ENCODE measurements at places on chromosomes 3 and 15.

GRCh38 chr3:82044930-82045705, 283.7 kb upstream of the GBE1 start:
- DNase-seq: no peak
- H3K4me3 ChIP-seq: no peak overlapping the region
- no peaks in the 10 kb centered on the region for H3K36me3 ChIP-seq
- H3K27ac ChIP-seq: no peak overlapping the region
- no peaks in the 10 kb centered on the region for H3K27me3 ChIP-seq

DNA sequence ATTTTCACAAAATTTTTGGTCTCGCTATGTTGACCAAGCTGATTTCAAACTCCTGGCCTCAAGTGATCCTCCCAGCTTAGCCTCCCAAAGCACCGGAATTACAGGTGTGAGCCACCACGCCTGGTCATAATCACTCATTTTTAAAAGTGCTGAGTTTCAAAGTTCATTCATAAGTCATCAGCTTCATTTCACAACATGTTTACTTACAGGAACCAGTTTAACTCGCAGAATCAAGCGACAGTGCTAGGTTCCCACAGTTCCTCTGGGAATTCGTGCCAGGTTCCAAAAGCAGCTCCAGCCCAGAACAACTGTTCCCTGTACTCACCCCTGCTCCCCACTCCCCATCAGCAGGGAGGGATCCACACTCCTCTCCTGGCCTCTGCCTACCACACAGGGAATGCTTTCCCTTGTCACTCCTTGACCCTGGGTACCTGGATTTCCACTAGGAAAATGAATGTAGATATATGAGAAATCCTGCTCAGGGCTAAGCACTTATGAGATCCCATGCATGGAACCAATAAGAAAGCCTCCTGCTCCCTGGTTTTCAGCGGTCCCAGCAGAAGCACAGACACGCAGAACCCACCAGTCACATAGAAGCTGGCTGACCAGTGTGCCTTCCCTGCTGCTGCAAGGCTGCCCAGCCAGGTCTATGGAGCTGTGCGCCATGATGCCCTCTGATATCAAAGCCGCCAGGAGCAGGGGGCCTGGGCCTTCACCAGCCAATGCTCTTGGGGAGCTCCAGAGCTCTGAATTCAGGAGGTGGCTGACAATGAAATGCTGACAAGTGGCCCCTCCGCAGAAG, 72.3 kb downstream of the ITGB5 start:
- no peaks in the 10 kb centered on the region for H3K36me3 ChIP-seq
- peaks cover 6% of the 10 kb centered on the region for H3K27me3 ChIP-seq
- H3K27ac ChIP-seq: no peak overlapping the region
- no peaks in the 10 kb centered on the region for H3K4me1 ChIP-seq
- no peak overlapping the region for H3K4me3 ChIP-seq

DNA sequence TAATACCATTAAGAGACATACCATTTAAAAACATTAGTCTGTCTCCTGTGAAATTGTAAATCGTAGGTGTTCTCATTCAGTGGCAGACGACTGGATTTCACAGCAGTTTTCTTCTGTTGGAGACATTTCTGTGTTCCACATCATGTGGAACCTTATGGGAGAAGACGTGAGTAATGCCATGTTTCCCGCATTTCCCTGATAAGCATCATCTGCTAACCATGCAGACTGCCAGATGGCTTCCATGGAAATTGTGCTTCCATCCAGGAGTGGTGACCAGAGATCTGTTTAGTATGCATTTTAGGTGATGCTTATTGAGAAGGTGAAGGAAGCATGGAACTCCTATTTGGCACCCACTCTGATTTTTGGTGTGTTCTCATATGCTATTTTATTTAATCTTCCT, 28.4 kb upstream of the ST3GAL6 start:
- no peak for DNase-seq
- peaks cover 15% of the 10 kb centered on the region for H3K4me1 ChIP-seq
- no peaks in the 10 kb centered on the region for H3K36me3 ChIP-seq

- DNase-seq: no peak
- H3K4me1 ChIP-seq: no peaks in the 10 kb centered on the region
- H3K27ac ChIP-seq: no peak overlapping the region
- H3K27me3 ChIP-seq: no peaks in the 10 kb centered on the region
- H3K4me3 ChIP-seq: no peak overlapping the region
Measured at GRCh38 chr15:99212406-99212805, 37.0 kb downstream of the TTC23 start.

DNA sequence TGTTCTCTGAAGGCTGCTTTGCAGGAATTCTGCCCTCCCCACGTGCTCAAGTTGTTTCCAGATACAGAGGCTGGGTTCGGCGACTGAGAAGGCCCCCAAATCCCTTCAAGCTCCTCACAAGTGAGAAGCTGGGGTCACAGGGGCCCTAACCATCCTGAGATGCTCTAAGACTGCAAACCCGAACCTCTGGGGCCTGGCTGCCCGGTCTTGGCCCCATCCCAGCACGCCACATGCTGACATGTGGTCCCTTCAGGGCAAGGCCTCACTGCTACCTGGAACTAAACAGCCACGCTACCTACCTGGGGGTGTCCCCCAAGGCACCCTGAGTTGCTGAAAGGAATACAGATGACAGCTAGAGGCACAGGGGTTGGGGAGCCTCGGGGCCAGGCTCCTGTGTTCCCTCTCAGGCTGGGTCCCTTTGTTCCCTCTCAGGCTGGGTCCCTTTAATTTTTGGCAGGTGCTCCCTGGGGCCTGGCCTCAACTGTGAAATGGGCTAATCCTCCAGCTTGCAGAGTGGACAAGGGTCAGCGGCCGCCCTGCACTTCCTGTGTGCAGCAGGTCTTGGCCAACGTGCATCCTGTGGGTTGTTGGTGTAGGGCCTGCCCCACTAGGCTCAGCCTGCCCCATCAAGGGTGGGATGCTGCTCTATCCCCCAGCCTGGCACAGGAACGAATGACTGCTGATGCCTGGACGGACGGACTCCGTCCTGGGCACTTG, 32.5 kb downstream of the KLHL25 start:
- H3K27me3 ChIP-seq: no peaks in the 10 kb centered on the region
- H3K4me3 ChIP-seq: no peak overlapping the region
- H3K4me1 ChIP-seq: no peaks in the 10 kb centered on the region
- no peaks in the 10 kb centered on the region for H3K36me3 ChIP-seq
- H3K27ac ChIP-seq: no peak overlapping the region

- no peaks in the 10 kb centered on the region for H3K36me3 ChIP-seq
- no peaks in the 10 kb centered on the region for H3K27me3 ChIP-seq
- peaks cover 3% of the 10 kb centered on the region for H3K4me1 ChIP-seq
- H3K27ac ChIP-seq: no peak overlapping the region
- DNase-seq: no peak
Measured at GRCh38 chr3:37535526-37536432, 325.9 kb upstream of the CTDSPL start.

- H3K4me3 ChIP-seq: peak overlapping the region; percentile 52
- no peak for DNase-seq
- peaks cover 12% of the 10 kb centered on the region for H3K36me3 ChIP-seq
- peaks cover 35% of the 10 kb centered on the region for H3K4me1 ChIP-seq
- no peak overlapping the region for H3K27ac ChIP-seq
- H3K27me3 ChIP-seq: peaks cover 3% of the 10 kb centered on the region
Measured at GRCh38 chr3:38421679-38422336, 31.9 kb upstream of the ACVR2B start.

DNA sequence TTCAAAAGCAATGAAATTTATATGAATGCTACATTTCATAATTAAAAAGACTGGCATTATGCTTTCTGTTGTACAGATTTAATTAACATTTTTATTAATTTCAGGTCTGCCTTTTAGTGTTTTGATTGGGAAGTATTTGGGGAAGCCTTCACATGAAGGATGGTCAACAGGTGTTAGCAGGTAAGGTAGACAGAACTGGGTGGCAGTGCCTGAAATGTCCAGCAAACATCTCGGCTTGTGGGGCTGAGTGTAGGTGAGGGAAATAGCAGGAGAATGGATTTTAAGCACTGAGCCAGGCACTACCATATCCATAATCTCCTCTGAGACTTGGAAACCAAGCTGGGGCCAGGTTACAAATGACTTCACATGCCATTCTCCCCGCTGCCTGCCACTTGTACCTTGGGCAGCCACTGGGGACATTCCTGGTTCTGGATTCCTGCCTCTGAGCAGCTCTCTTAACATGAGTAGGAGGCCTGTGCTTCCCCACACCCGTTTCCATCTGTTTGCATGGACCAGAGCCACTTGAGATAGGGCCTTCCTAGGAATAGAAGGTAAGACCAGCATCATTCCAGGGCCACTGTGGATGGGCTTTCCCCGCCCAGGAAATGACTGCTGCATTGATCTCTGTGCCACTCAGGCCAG, 125.9 kb upstream of the HES1 start:
- peaks cover 54% of the 10 kb centered on the region for H3K27me3 ChIP-seq
- no peak for DNase-seq
- no peak overlapping the region for H3K27ac ChIP-seq
- no peak overlapping the region for H3K4me3 ChIP-seq
- H3K36me3 ChIP-seq: no peaks in the 10 kb centered on the region

- DNase-seq: no peak
- no peak overlapping the region for H3K4me3 ChIP-seq
- H3K27ac ChIP-seq: no peak overlapping the region
- H3K36me3 ChIP-seq: no peaks in the 10 kb centered on the region
- no peaks in the 10 kb centered on the region for H3K27me3 ChIP-seq
- no peaks in the 10 kb centered on the region for H3K4me1 ChIP-seq
Measured at GRCh38 chr3:8256441-8257071, 245.1 kb upstream of the LMCD1 start.

GRCh38 chr3:126524429-126524988, 554 bp downstream of the CHST13 start:
- H3K4me1 ChIP-seq: no peaks in the 10 kb centered on the region
- no peaks in the 10 kb centered on the region for H3K36me3 ChIP-seq
- H3K27ac ChIP-seq: no peak overlapping the region
- no peak for DNase-seq

GRCh38 chr15:99961011-99961441, 227.8 kb upstream of the LYSMD4 start:
- DNase-seq: no peak
- no peaks in the 10 kb centered on the region for H3K36me3 ChIP-seq
- H3K4me3 ChIP-seq: no peak overlapping the region
- H3K27ac ChIP-seq: no peak overlapping the region

GRCh38 chr3:132867956-132868355, 145.7 kb upstream of the NPHP3 start:
- DNase-seq: no peak
- peaks cover 7% of the 10 kb centered on the region for H3K27me3 ChIP-seq
- no peak overlapping the region for H3K4me3 ChIP-seq
- H3K27ac ChIP-seq: no peak overlapping the region

DNA sequence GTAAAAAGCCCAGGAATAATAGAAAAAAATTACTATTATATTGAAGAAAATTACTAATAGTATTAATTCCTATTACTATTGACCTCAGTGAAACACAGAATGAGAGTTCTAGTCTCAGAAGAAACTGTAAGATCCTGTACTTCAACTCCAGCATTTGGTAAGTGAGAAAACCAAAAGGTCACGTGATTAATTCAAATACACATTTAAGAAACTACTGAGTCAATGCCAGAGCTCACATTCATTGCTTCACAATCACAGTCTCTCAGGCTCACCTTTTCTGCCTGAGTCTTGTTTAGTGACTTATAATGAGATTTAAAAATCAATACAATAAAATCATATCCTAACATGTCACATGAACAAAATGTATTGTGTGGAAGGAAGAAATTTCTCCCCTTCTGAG, 556.1 kb downstream of the FGF12 start:
- H3K4me3 ChIP-seq: no peak overlapping the region
- no peak for DNase-seq
- H3K27me3 ChIP-seq: no peaks in the 10 kb centered on the region
- H3K36me3 ChIP-seq: no peaks in the 10 kb centered on the region

DNA sequence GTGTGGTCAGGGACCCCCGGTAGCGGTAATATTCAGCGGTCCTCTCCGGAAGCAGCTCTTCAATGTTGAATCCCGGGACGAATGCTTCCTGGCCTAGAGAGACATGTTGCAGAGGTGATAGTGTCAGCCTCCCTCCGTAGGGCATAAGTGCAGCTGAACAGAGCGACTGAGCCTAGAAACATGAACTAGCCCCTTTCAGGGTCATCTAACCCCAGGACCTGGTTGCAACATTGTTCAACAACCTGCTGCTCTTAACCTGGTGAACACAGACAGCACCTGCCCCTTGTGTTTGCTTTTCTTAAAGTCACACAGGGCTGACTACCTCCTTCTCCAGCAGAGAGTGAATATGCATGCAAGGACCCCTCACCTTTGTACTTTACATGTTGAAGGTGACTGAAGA, 41.3 kb downstream of the CA12 start:
- no peak for DNase-seq
- no peaks in the 10 kb centered on the region for H3K27me3 ChIP-seq
- peaks cover 6% of the 10 kb centered on the region for H3K4me1 ChIP-seq
- H3K27ac ChIP-seq: no peak overlapping the region
- H3K4me3 ChIP-seq: no peak overlapping the region
- H3K36me3 ChIP-seq: no peaks in the 10 kb centered on the region

DNA sequence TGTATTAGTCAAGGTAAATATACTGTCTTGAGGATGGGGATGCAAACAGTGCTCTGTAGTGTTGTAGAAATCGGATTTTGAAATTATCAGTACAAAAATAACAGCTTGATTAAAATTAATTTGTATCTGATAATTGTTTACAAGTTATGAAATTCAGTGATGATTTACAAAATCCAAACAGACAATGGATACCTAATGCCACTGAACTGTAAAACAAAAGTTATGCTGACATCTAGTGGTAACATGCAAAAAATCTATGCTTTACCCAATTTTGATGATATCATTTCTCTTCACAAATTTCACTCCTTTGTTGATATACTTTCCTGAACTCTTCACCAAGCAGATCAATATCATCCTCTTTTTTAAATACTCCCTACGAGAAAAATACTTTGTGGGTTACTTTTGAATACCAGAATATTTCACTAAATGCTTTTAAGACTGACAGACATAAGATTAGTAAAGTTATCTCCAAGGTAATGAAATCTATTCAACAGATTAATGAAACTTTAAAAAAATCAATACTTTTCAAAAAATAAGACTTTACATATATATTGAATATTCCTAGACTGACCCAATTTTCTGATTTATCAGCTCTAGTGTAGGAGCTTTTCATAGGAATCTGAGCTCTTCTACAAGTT, 36.0 kb downstream of the MNS1 start:
- no peak overlapping the region for H3K4me3 ChIP-seq
- no peaks in the 10 kb centered on the region for H3K4me1 ChIP-seq
- DNase-seq: no peak
- H3K27ac ChIP-seq: no peak overlapping the region

DNA sequence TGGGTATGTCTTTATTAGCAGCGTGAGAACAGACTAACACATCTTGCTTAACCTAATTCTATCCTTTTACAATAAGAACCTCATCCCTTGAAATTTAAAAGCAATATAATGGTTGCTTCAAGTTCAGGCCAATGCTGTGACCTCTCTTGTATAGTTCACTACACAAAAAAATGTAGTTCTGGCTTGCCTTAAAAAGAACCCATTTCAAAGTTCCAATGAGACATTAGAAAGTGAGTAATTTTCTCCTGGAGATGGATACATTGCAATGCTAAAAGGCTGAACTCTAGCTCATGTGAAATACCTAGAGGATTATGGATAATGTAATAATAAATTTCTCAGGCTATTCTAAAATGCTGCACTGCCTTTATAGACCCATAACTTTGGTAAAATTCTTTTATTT, 47.8 kb downstream of the ATP13A4 start:
- H3K4me1 ChIP-seq: no peaks in the 10 kb centered on the region
- no peak overlapping the region for H3K27ac ChIP-seq
- no peak overlapping the region for H3K4me3 ChIP-seq
- DNase-seq: no peak
- no peaks in the 10 kb centered on the region for H3K27me3 ChIP-seq

- H3K4me1 ChIP-seq: peaks cover 60% of the 10 kb centered on the region
- no peak overlapping the region for H3K4me3 ChIP-seq
- H3K36me3 ChIP-seq: peaks cover 20% of the 10 kb centered on the region
- H3K27ac ChIP-seq: peak overlapping the region; percentile 9
Measured at GRCh38 chr3:153219146-153219545, 57.1 kb downstream of the RAP2B start.

All from T-helper 2 cell treated with Interferon-gamma antibody and Interleukin-4, amounts not matched to agents 5 μg/mL and 100 μg/mL, for 36 hours (primary cell).